Activated CD4-positive, alpha-beta T cell treated with anti-CD3 and anti-CD28 coated beads for 48 hours (primary cell): ENCODE measurements at places on chromosomes 1 and 21.
A peak's percentile ranks its signal among the peaks of the same experiment; 100 is the strongest.

- DNase-seq, result no peak
Observed at GRCh38 chr1:223680188-223680587, 14.7 kb upstream of the CAPN8 start.

- no peak for DNase-seq
Observed at GRCh38 chr1:227388214-227389168, 70.2 kb upstream of the CDC42BPA start.

DNA sequence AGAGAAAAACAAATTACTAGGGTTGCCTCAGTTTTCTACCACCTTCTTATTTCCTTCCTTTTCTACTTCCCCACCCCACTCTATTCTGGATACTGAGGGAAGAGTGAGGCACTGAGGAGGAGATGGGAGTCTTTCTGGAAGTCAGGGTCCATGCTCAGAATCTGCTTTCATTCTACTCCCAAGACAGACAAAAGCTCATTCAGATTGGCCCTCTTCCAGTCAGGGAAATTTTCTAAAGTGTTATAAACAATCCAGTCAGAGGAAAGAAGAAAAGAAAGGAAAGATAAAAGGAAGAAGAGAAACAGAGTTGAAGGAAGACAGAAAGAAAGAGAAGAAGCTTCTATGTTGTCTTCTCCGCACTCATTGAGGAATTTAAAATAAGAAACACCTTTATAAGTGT is 228.6 kb downstream of the COP1 start:
- no peak for DNase-seq

- DNase-seq, result no peak
Observed at GRCh38 chr1:216194721-216195120, 228.5 kb downstream of the USH2A start.

DNA sequence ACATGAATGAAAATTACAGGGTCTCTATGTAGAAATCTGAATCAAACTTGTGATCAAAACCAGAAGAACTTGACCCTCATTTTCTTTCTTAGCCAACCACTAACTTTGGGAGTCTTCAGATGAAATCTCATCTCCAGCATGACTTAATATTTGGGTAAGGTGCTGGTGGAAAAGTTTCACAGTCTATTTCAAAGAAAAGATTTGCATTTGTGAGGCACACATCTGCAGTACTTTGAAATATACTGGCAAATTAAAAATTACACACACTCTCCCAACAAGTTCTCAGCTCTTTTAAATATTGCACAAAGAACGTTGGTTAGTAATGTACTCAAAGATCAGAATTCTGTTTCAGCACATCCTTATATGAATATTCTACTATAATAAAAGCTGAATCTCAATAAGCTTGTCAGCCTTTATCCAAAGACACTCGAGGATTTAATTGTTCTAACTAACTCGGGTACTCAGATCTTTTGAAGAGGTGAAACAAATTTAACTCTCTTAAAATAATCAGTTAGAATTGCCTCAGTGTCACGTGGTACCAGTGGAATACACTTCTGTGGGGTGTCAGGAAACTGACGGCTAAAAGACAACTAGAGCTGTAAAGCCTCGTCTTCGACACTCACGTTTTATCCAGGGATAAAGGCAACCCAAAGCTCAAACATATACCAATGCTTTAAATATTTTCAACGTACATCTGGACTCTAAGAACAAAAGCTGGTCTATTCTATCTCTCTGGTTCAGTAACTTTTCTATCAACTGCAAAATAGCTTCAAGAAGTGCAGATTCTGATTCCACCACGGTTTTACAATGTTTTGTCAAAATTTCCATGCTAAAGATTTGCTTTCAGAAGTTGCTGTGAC is 19.0 kb downstream of the SAMSN1 start:
- DNase-seq, result no peak

DNA sequence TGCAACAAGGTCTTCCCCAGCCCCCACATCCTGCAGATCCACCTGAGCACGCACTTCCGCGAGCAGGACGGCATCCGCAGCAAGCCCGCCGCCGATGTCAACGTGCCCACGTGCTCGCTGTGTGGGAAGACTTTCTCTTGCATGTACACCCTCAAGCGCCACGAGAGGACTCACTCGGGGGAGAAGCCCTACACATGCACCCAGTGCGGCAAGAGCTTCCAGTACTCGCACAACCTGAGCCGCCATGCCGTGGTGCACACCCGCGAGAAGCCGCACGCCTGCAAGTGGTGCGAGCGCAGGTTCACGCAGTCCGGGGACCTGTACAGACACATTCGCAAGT is 3.8 kb downstream of the ZBTB18 start:
- no peak for DNase-seq

- DNase-seq, result no peak
Observed at GRCh38 chr21:23612210-23612609, 1995.1 kb downstream of the MRPL39 start.

GRCh38 chr1:191261111-191261510 is 783.4 kb upstream of the BRINP3 start:
- no peak for DNase-seq

GRCh38 chr21:33116676-33117075 is 46.7 kb downstream of the OLIG1 start:
- DNase-seq, result no peak

DNA sequence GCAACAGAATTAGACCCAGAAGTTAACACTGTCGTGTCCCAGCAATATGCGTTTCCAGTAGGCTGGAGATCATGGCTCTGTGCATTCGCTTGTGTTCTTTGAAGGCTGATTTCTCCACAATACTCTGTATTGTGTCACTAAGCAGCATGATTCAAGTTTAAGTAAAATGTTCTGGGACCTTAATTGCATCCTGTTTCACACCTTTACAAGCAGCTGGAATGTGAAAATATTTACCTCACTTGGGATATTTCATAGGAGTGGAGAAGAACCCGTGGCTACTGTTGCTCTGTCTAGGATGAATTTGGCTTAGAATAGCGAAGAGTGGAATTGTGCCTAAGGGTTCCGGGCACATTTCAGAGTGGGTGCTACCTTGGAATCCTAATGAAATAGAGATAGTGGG is 6.3 kb downstream of the PTGFRN start:
- no peak for DNase-seq

DNA sequence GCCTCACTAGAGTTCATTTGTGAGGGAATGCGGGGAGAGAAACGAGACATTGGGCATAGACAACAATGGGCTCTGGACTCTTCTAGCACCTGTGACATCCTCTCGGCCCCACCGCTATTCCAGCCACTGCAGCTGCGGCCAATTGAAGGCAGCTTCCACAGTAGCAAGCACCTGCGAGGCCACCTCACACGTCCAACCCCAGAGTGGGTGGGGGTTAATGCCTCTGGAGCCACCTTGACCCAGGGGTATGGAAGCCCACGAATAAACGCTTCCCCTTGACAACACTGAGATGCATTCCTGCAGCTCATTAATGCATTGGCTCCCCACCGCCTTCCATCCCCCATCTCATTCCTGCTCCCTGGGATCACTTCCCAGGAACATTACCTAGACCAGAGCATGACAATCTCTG is 104.4 kb downstream of the GLIS1 start:
- DNase-seq, result no peak

DNA sequence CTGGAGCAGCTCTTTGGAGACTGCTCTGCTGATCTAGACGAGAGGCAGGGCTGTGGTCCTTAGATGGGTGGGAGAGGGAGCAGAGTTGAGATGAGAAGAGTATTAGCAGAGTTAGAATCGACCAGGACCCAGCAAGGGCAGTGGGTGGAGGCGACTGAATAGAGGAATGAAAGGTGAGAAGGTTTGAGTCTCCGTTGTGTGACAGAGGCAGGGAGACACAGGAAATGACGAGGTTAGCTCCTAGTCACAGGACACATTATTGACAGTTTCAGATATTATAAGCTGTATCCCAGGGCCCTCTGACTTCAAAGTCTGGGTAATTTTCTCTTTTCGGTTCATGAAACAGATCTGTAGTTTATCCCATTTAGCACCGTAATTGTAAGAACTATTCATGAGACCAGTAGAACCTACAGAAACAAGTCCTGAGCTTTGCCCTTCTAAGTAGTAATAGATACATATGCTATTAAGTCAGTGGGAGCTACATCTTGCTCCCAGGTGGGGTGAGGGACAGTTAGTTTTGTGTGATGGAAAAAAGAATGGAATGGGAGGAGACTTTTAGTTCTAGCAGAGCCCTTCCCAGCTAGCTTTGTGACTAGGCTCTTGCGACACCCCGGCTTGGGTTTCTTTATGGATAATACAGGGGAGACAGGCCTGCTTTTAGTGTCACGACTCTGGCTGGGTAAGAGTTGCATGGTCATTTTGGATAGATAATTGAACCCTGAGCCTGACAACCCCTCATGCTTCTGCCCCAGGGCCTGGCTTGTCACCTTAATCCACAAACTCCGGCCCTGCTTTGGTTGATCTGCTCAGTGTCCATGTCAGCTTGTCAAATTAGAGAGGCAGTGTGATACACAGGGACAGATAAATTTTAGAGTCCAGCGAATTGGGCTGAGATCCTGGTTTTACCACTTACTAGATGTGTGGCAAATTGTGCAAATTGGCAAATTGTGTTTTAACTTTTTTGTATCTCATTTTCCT is 70.2 kb downstream of the UCK2 start:
- no peak for DNase-seq

- no peak for DNase-seq
Observed at GRCh38 chr1:201448990-201449389, 20.0 kb downstream of the PHLDA3 start.

DNA sequence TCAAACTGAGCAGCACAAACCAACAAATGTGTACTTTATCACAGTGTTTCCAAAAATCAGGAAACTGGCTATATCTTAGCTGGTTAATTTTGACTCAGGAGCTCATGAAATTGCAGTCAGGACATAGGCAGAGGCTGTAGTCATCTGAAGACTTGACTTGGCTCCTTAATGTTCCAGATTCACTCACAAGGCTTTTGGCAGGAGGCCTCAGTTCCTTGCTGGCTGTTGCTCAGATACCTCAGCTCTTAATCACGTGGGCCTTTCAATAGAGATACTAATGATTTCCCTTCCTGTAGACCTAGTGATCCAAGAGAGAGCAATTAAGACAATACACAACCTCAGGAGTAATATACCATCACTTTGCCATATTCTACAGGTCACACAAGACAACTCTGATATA is 537.7 kb downstream of the BRINP3 start:
- no peak for DNase-seq

GRCh38 chr1:63873751-63874150 is 99.9 kb downstream of the ROR1 start:
- DNase-seq, result no peak

DNA sequence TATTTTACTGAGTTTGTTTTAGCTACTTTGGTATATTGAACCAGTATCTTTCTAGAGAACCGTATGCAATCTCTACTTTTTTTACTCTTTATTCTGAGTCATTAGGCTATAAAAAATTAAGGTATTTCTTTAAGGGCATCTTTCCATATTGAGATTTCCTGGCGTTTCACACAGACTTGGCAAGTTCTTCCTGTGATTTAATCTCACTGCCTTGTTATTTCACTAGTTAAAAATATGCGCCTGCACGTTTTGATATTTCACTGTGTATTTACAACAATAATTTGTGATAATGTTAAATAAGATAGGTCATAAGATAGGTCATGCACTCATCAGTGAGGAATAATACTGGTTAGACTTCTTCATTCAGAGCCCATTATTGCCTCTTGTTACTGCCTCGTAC is 16.2 kb upstream of the CR1L start:
- DNase-seq, result no peak

- DNase-seq, result no peak
Observed at GRCh38 chr1:11985171-11985570, 4.9 kb downstream of the MFN2 start.

DNA sequence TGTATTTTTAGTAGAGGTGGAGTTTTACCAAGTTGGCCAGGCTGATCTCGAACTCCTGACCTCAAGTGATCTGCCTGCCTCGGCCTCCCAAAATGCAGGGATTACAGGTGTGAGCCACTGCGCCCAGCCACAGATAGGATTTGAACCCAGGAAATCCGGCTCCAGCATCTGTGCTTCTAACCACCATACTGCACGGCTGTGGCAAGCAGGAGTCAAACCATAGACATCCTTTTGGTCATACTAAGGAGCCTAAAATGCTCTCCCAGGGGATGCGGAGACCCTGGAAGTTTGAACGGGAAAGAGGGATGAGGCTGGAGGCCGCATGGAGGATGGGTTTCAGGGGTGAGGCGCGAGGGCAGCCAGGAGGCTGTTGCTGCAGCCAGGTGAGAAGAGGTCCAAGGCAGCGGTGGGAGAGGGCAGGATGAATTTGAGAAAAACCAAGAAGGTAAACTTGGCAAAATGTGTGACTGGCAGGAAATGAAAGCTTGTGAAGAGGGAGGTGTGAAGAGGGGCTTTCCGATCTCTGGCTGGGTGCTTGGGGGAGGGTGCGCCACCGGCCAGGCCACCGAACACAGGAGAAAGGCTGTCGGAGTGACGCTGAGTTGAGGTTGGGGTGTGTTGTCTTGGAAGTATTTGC is 24.0 kb upstream of the CDK18 start:
- peak; percentile 67 for DNase-seq

DNA sequence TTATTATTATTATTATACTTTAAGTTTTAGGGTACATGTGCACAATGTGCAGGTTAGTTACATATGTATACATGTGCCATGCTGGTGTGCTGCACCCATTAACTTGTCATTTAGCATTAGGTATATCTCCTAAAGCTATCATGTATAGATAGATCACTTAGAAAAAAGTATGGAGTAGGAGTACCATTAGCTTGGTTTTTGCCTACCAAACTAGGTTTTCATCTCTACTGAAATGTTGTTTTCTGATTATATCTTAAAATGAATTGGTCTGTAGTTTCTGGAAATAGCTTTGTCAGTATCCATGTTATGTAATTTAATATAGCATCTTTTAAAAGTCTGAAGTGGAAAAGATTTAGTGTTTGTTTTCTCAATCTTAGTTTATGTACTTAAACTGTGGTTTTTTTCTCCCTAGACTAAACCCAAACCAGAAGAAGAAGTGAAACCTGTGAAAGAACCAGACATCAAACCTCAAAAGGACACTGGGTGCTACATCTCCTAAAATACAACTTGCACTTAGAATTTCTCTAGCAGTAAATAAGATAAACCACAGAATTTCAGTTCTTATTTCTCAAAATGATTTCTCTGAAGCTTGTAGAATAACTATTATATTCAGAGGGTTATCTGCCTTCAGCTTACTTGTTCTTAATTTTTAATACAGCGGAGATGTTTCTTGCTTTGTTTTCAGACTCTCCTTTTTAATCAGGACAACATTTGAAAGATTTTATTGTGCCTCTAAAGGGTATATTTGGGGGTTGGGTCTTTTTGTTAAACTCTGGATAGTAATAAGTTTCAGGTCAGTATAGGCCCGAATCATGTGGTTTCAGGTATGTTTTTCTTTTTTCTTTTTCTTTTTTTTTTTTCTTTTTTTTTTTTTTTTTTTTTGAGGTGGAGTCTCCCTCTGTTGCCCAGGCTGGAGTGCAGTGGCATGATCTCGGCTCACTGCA is 4.5 kb upstream of the FAM177B start:
- DNase-seq, result no peak

GRCh38 chr1:18160290-18160942 is 52.8 kb downstream of the IGSF21 start:
- DNase-seq, result no peak

DNA sequence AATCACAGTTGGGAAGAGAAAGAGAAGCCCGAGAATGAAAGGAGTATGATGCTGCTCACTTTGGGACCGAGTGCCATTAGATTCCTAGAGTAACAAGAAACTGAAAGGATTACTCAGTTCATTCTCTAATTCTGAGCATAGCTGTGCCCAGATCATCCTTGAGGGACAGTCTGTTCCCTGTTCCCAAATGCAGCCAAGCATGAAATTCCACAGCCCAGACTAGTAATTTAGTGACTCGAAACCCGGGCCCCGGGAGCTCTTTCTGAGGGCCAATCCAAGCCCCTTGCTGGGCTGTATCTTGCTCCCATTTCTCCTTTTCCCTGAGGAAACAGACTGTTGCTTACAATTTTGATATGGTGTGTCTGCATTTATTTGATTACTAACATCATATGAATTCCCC is 30.0 kb upstream of the ETS2 start:
- DNase-seq, result no peak

- no peak for DNase-seq
Observed at GRCh38 chr1:61081144-61081685, 1.1 kb upstream of the NFIA start.
